Left cardiac atrium (tissue), 4 donors: ENCODE measurements at places on chromosomes 1 and 21. TPM values are rescaled to one million over a fixed set of nuclear protein-coding genes. Genes with fewer than 3 reads are reported as not detected.

Gene DAB1
- total RNA-seq = 0.91 TPM

Gene ZMYND12
- 0.65 TPM for total RNA-seq

Gene CAMK2N1
- 25.3 TPM for total RNA-seq

Gene SASS6
- 1.3 TPM for total RNA-seq

Gene CA6
- not detected for total RNA-seq

Gene FABP3
- total RNA-seq = 2,432 TPM

Gene DSCAM
- not detected for total RNA-seq

Gene PLA2G4A
- total RNA-seq = 7.8 TPM

Gene RNPEP
- 25.2 TPM for total RNA-seq

Gene NR0B2
- total RNA-seq = 6.5 TPM

Gene EPHA8
- not detected for total RNA-seq

Gene RAP1GAP
- total RNA-seq = 16.4 TPM

Gene FAM151A
- total RNA-seq = 0.29 TPM

Gene TNFRSF4
- 1.6 TPM for total RNA-seq

Gene BLACAT1
- 0.16 TPM for total RNA-seq

Gene KPRP
- total RNA-seq = not detected

Gene NUDC
- 65.8 TPM for total RNA-seq

Gene KCNT2
- total RNA-seq = 7.3 TPM

Gene GTF2B
- total RNA-seq = 14.1 TPM

Gene LIN9
- total RNA-seq = 2.9 TPM

Gene ADGRL4
- 34.8 TPM for total RNA-seq

Gene RGS8
- 0.05 TPM for total RNA-seq

Gene PROX1
- 59.5 TPM for total RNA-seq

Gene SEC16B
- 2.2 TPM for total RNA-seq

Gene EDARADD
- 0.35 TPM for total RNA-seq

Gene PRMT6
- total RNA-seq = 6.1 TPM

Gene B3GALT2
- 48.6 TPM for total RNA-seq

Gene FAM72C
- total RNA-seq = 0.16 TPM

Gene SLC37A1
- 1.9 TPM for total RNA-seq

Gene ARHGEF11
- total RNA-seq = 25.4 TPM

Gene RIPK4
- total RNA-seq = 2.7 TPM

Gene WLS
- 92.2 TPM for total RNA-seq

Gene C1QA
- total RNA-seq = 95.9 TPM

Gene RCC1
- total RNA-seq = 7.3 TPM

Gene OR6N1
- total RNA-seq = not detected

Gene TSSK3
- 0.44 TPM for total RNA-seq

Gene NFASC
- total RNA-seq = 57.7 TPM

Gene SLFNL1
- total RNA-seq = 0.21 TPM

Gene NTNG1
- total RNA-seq = 1.2 TPM

Gene HSPB7
- total RNA-seq = 2,192 TPM

Gene MX2
- total RNA-seq = 7.7 TPM

Gene CLCN6
- total RNA-seq = 49.0 TPM

Gene SYT11
- 9.9 TPM for total RNA-seq

Gene DMBX1
- not detected for total RNA-seq

Gene S100A14
- 5.8 TPM for total RNA-seq

Gene GJB3
- not detected for total RNA-seq

Gene SLC2A5
- total RNA-seq = 3.8 TPM

Gene ADORA1
- total RNA-seq = 27.9 TPM

Gene GPR157
- 18.8 TPM for total RNA-seq

Gene MATN1
- total RNA-seq = not detected

Gene CHIT1
- total RNA-seq = 1.3 TPM

Gene OR2AK2
- total RNA-seq = not detected

Gene TRNAU1AP
- 15.5 TPM for total RNA-seq

Gene OR2T29
- not detected for total RNA-seq

Gene TESK2
- total RNA-seq = 2.8 TPM

Gene LRRC71
- not detected for total RNA-seq

Gene KCNA2
- total RNA-seq = 0.60 TPM

Gene SPRR4
- not detected for total RNA-seq

Gene TMCC2
- total RNA-seq = 7.3 TPM
